ENCODE measurements at places on chromosomes 2 and 18.

DNA sequence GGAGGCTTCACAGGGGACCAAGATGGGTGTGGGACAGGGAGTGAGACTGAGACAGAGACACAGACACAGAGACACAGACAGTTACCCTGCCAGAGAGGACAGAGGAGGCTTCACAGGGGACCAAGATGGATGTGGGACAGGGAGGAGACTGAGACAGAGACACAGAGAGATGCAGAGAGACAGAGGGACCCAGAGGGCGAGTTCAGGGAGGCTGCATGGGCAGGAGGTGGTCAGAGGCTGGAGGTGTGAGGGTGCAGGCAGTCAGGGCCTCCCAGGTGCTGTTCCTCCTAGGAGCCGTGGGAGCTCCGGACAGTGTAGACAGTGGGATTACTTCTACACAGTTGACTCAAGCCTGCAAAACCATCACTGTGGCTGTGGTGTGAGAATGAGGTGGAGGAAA, 206.2 kb upstream of the PXDN start:
- no peak for DNase-seq

DNA sequence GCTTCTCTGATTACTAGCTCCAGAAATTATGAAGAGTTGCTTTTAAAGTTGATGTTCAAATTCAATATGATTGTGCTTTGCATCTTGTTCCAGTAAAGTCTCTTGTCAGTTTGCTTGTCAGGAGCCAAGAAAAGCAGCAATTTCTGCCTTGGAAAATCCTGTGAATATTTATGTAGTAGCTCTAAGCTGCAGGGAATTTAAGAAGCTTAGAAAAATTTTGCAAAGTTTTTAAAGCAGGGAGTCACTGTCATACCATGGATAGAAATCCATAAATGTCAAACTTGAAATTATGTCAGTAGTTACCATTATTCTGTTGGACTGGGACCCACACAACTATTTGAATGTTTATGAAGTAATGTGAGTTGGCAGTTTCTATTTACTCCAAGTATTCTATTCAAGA, 169.3 kb downstream of the TMEM200C start:
- no peak for DNase-seq

DNA sequence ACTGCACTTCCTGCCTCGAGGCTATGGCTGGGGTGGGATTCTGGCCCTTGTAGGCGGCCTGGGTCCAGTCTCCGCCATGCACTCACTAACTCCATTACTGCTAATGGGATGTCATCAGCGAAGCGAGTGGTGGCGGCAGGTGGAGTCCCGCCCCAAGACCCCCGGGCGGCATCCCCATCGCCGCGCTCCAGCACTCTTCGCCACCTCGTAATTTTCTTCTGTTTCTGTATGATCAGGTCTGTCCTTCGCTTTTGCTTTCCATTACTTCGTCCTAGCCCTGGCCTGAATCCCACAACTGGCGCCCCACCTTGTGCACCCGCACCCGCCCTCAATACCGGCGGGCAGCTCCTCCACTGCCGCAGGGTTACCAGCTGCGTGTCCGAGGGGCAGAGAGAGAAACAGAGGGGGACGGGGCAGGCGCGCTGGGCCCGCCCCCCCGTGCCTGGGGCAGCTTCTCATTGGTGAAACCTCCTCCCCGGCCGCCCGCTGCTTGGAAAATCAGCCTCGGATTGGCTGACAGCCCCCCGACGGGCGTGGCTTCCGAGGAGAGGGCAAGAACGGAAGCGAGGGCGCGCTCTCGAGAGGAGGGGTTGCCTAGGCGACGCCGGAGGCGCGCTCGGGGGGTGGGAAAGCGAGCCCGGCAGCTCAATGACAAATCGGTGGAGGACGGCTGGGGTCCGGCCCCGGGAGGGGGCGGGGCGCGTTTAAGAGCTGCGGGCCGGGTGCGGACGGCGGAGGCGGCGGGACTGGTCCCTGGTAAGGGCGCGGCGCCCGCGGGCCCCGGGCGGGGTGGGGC, at the start of gene RALB:
TSS of gene RALB (plus strand) at position 628 of the 796 bp plus-strand sequence. CDS start 25,813 bp downstream, outside the sequence.
- DNase-seq = peak; percentile 92

DNA sequence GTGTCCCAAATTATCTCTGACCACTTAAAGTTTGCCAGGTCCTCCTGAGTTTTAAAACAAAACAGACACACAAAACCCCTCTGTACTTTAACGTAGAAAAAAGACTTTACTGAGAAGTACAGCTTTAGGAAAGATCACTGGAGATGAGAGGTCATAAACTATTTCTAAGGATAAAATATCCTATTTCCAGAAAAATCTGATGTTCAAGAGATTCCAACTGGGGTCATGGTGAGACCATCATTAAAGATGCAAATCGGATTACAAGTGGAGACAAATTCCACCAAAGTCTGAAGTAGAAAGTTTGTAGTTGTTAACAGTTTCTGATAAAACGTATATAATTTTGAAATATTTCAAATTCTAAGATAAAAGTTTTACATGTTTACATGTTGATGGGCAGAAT, 241.6 kb downstream of the TCF4 start:
- no peak for DNase-seq

GRCh38 chr2:2542316-2542715, 211.2 kb upstream of the MYT1L start:
- no peak for DNase-seq

DNA sequence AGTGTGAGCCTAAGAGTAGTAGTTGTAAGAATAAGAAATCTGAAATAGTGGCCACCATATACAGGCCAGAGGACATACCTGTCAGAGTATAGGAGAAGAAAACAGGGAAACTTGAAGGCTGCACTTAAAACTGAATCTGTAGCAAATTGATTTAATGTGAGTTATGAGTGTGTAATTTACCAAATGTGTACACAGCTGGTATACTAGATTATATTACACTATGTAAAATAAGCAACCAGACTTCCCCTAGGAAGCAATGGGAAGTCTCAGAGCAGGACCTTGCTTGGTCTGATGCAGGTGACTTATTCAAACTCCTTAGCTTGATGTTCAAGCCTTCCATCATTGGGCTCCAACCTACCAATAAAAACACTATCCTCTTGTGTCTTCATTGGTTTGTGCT, 17.3 kb upstream of the EPC2 start:
- no peak for DNase-seq

GRCh38 chr2:190849774-190850173, 30.8 kb upstream of the GLS start:
- DNase-seq = no peak

GRCh38 chr2:88261725-88262124, 91.6 kb downstream of the THNSL2 start:
- DNase-seq = no peak

DNA sequence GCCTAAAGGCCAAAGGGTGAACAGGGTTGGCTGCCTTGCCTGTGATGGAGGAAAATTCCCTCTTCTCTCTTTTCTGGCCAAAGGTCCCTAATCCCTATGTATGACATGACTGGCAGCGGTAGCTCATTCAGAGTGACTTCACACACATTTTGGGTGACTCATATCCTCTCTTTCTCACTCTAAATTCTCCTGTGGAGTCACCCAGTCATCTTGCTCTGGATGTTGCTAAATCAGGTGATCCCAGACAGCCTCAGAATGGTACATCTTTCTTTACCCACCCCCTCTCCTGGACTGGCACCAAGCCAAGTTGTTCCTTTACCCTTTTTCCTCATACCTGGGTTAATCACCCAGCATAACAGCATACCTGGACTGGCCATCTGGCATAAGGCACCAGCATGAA, 77.2 kb downstream of the NEURL3 start:
- peak; percentile 8 for DNase-seq

- no peak for DNase-seq
Measured at GRCh38 chr2:47611771-47612170, 171.2 kb upstream of the MSH6 start.

DNA sequence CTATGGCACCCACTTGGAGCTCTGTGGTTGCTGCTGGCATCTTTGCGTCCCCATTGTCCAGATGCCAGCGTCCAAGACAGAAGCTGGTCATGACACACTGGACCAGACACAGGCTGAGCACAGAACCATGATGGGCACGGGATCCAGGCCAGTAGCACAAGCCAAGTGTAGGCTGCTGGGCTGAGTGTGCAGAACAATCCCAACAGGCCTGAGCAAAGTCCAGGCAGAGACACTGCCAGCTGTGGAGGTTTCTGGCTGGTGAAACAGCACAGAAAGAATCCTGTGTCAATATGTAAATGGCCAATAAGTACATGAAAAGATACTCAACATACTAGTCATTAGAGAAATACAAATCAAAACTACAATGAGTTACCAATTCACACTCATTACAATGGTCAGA, 705.4 kb downstream of the METTL4 start:
- DNase-seq = no peak

- peak; percentile 89 for DNase-seq
Measured at GRCh38 chr2:145157741-145158591, 638.0 kb upstream of the ZEB2 start.

GRCh38 chr18:22448238-22448637, 30.5 kb upstream of the CTAGE1 start:
- DNase-seq = no peak

GRCh38 chr2:55879976-55880375, 43.6 kb downstream of the EFEMP1 start:
- no peak for DNase-seq

DNA sequence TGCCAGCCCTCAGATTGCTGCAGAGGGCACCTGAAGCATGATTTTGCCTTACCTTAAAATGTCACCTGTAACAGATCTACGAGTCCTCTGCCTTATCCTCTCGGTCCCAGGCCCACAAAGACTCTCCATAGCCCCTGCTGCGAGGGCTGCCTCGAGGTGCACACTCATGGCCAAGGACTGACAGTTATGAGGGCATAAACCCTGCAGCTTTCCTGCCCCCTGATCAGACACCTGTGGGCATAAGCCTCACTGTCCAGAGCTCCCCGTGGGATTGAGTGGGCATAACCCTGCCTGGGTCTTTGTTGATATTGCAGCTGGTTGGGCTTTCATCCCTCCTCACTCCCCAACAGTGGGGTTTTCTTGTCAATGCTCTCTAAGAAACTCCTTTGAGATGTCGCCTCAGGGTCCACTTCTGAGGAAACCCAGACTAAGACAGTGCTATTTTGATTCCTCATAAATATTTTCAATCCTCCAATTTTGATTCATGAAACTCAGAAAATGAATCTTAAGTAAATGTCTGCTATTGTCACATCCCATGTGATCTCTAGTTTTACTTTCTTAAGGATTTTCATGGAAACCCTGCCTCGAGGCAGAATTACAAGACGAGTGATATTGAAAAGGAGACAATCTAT, 108.5 kb upstream of the NCK2 start:
- no peak for DNase-seq
